ENCODE measurements at places on chromosomes 5 and 9.

DNA sequence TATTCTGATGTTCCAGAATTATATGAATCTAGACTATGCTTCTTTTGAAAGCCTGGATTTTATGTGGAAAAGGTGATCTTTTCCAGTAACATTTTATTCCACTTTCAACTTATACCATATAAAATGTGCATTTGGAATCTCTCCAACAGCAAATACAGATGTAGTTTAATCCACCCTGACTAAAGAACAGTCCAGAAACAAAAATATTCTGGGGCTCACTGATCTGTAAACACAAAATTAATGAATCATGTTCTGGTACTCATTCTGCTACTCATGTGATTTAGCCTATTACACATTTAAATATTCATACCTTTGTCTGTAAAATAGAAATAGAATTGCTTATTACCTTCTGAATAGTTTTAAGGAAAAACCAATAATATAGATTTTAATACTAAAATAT lies 125.8 kb downstream of the ARRDC3 start:
- DNase-seq = no peak

DNA sequence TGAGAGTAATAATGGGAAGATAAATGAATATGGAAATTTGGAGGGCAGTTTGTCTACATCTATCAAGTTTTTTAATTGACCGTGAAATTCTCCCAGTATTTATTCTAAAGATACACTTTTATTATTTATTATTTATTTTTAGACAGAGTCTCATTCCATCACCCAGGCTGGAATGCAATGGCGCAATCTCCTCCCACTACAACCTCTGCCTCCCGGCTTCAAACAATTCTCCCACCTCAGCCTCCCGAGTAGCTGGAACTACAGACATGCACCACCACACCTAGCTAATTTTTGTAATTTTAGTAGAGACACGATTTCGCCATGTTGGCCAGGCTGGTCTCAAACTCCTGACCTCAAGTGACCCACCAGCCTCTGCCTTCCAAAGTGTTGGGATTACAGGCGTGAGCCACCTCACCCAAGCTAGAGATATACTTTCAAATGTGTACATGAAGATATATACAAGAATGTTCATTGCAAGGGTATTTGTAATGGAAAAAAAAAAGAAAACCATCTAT lies 97.7 kb upstream of the SLC12A2 start:
- no peak for DNase-seq

DNA sequence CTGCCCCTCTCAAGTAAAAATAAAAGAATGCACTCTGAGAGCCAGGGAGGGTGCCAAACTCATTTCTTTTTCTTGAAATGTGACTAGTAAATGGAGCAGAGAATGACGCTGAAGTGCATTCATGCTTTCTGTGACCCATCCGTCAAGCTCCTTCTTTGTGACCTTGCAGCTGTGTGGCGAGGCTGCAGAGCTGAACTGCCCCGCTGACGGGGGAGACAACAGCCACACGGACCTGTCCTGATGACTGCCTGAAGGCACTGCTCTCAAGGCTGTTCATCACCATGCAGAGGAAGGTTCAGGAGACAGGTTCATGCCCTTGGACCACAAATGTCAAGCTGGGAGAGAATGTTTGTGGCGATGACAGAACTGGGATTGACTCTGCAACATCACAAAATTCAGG lies 21.0 kb upstream of the RASGEF1C start:
- no peak for DNase-seq

DNA sequence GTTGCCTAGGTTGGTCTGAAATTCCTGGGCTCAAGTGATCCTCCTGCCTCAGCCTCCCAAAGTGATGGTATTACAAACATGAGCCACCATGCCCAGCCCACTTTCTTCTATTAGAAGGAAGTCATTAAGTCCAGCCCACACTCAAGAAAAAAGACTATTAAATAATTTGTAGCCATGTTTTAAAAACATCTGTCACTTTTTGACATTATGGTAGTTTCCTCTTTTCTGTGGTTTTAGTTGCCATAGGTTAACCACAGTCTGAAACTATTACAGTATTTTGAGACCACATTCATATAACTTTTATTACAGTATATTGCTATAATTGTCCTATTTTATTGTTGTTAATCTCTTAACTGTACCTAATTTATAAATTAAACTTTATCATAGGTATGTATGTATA lies 31.9 kb upstream of the C5orf24 start:
- no peak for DNase-seq

DNA sequence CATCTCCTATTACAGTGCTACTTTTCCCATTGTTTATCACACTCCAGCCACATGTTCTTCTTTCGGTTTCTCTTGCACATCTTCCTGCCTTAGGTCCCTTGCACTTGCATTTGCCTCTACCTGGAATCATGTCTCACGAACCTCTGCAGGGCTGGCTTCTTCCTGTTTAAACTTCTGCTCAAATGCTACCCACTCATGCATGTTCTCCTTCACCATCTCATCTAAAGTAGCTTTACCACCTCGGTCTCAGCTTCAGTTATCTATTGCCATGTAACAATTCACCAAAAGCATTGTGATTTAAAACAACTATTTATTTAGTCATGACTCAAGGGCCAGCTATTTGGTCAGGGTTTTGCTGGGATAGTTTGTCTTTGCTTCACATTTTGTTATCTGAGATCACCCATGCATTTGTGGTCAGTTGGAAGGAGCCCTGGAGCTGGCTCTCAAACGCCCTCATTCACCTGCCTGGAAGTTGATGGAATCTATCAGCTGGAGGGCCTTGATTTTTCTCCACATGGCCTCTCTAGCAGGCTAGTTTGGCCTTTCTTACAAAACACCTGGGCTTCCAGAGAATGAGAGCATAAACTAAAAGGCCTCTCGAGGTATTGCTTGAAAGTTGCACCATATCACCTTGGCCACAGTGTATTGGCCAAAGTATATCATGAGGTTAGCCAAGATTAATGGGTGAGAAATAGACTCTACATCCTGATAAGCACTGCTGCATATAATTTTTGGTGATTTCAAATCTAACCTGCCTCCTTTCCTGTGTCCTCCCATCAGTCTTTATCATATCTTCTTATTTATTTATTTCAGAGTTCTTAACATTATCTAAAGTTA lies 21.4 kb downstream of the SPINK1 start:
- DNase-seq = no peak

DNA sequence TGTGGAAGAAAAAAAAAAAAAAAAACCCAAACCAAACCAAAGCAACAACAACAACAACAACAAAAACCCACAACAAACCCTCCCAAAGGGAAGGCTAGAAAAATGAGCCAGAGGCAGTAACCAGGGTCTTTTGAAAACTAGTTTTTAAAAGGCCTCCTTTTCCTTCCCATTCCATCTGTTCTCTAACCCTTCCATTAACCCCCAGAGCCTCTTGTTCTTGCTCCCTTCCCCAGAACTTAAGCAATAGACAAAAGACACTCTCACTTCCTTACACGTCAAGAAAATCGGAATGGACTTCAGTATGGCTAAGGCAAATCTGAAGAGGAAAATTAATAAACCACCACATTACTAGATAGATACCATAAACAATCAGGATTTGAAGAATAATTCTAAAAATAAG lies 292.8 kb downstream of the ARL15 start:
- DNase-seq = no peak

- DNase-seq = no peak
Measured at GRCh38 chr9:37617161-37617560, 24.8 kb upstream of the TOMM5 start.

DNA sequence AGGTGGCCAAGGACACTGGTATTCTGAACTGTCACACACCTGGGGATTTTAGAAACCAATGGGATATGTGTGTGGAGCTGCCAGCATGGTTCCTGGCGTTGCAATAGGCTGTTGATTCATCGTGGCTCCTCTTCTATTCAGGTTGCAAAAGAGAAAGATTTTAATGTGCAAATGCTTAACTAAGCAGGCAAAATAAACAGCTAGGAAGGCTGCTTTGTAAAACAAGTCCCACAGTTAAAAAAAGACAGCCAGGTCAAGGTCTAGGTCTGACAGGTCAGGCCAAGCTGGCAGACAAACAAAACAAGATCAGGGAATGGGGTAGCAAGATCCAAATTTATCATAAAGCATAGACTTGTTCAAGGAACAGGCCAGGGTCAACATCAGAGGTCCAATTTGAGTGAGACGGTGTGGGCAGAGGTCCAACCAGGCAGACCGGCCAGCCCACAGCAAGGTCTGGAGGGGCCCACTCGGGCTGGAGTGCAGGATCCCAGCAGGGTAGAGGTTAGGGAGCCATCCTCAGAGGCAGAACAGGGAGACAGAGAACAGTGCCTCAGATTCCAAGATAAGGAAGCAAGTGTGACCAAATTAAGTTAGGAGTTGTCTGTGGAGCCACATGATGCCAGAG lies 45.6 kb downstream of the SUB1 start:
- no peak for DNase-seq

- DNase-seq = no peak
Measured at GRCh38 chr5:127227881-127228280, 62.7 kb upstream of the MEGF10 start.

Measured in activated CD4-positive, alpha-beta T cell treated with anti-CD3 and anti-CD28 coated beads for 4 hours (primary cell).